ENCODE measurements at places on chromosomes 1 and 21. TPM values are rescaled to one million over a fixed set of nuclear protein-coding genes. Genes with fewer than 3 reads are reported as not detected.

The OR2T1 gene
- polyA plus RNA-seq: not detected

The CADM3 gene
- polyA plus RNA-seq: 0.14 TPM

The ESRRG gene
- polyA plus RNA-seq: not detected

The C1orf87 gene
- polyA plus RNA-seq: not detected

The FCMR gene
- 0.94 TPM for polyA plus RNA-seq

The RHD gene
- 0.33 TPM for polyA plus RNA-seq

The ZSWIM5 gene
- polyA plus RNA-seq: 0.08 TPM
